Left hindlimb (tissue), 1 donor: ENCODE measurements at places on chromosomes 7 and 10.

GRCh38 chr7:108128514-108128913 lies 1.6 kb downstream of the LAMB4 start:
- no peak for DNase-seq

DNA sequence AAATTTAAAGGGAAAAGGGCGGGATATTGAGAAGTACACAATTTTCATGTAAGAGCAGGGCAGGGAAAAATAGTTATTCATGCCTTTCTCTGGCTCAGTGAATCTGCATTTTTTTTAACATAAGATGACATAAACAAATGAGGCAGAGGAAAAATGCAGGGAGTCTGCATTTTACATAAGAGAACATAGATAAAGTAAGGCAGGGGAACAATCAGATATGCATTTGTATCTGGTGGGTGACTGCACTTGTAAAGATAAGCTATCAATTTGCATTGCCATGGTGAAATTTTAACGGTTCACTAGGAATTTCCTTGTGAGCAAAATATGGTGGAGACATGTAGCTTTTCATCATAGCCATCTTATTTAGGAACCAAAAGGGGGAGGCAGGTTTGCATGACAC lies 33.5 kb downstream of the ALOX5 start:
- no peak for DNase-seq

DNA sequence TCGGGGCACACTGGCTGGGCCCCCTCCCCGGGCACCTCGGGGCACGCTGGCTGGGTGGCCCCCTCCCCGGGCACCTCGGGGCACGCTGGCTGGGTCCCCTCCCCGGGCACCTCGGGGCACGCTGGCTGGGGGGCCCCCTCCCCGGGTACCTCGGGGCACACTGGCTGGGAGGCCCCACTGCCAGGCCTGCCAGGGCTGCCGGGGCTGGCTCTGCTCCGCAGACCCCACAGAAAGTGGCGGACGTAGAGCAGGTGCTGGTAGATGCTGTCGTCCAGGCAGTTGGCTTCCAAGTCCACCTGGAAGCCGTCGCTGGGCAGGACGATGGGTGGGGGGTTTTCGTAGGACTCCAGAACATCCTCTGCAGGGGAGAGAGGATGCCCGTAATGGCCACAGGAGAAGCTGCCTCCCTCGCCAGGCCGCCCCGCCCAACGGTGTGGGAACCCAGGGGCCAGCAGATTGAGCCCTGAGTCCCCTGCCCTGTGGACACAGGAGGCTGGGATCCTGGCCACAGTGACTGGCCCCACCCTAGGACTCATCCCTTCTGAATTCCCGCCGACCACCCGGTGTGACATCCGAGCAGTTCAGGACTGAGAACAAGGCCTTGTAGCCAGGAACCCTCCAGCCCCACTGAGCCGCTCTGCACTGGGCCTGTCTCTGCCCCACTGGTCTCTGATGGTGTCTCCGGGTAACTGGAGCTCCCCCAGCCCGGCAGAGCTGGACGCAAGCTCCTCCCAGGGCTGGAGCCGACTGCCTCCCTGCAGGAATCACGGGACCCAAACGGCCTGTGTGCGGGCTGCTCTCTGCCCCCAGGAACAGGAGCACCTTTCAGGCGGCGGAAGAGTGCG lies 28.2 kb downstream of the AP5Z1 start:
- no peak for DNase-seq

DNA sequence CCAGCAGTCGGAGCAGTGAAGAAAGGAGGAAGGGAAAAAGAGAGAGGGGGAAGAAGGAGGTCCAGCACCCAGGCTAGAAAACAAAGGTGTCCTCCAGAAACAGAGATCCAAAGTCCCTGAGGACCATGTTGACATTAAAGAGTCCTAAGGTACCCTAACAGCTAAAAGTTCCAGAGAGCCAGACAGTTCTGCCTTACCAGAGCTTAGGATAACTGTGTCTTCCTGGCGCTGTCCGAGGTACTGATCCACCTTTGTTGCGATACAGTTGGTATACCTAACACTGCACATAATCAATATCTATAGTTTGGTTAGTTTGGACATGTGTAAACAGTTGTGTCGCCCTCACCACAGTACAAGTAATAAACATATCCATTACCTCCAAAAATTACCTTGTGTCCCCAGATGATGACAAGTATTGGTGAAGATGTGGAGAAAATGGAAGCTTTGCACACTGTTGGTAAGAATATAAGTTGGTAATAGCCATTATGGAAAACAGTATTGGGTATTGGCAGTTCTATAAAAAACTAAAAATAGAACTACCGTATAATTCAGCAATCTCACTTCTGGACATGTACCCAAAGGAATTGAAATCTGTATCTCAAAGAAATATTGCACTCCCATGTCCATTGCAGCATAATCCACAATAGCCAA lies 59.8 kb downstream of the GRID1 start:
- no peak for DNase-seq

DNA sequence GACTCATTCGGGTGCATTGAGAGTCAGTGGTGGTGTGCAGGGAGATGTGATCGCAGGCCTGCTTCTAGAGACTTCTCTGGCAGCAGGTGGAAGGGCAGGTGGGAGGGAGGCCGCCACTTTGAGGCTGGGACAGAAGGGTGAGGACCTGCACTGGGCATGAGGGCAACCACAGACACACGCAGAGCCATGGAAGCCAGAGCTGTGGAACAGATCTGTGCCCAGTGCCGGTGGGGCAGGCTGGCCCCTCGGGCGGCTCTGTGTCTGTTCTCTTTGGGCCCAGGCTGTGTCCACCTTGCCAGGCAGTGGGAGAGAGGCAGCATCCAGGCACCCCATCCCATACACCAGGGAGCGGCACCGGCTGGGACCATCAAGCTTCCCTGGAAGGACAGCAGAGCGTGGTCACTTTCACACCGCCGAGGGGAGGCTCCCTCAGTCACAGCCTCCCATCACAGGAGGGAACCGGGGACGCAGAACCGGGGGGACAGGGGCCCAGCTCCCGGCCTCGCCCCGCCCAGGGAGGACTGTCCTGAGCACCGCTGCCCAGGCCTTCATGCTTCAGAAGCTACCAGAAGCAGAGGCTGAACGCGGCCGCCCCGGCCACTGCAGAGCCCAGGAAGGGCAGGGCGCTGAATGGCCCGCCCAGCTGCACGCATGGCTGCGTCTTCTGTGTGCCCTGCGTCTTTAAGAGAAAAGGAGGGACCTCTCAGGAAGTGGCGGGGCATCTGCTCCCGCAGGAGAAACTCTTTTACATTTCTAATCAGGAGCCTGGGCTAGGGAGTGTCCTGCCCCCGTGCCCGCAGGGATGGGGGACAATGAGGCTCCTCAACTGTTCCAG lies 32.1 kb downstream of the EN2 start:
- no peak for DNase-seq

DNA sequence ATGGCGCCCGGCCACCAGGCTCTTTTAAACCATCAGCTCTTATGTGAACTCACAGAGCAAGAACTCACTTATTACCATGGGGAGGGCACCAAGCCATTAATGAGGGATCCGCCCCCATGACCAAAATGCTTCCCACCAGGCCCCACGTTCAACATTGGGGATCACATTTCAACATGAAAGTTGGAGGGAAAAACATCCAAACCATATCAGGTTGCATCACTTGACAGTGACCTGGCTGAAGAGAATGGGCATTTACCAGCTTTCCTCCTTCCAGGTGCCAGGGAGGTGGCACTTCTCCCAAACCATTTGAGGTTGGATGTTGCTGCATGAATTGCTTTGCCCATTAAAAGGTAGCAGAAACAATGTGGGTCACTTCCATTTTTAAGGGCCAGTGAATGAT lies 115.6 kb upstream of the TNS3 start:
- no peak for DNase-seq

DNA sequence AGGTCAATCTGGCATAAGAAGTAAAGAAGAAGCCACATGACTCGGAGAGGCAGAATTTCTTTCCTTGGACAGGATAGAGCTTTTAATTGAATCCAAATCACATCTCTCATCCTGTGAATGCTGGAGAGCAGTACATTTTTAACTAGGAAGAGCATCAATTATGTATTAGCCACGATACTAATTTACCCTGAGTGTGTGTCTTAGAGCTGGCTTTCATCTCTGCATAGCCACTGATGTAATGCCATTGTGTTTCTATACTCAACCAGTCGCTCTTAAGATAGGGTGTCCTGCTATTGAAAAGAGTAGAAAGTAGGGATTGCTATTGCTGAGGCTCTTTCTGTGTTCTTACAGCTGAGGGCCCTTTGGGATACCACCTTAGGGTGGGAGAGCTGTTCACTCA lies 280.3 kb downstream of the AUTS2 start:
- no peak for DNase-seq

DNA sequence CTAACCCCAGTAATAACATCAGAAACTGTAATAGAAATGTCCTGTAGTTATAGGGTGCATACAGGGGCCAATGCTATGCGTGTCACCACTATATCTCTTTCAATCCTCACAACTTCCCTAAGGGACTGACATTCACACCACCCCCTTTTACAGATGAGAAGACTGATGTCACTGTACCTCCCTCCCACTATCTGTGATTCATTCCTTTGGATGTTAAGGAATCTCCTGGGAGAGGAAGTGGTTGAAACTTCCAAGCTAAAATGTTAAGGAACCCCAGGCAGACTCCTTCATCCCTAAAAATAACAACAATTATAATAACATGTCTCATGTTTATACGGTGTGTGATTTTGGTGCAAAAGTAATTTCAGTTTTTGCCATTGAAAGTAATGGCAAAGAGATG lies 5.4 kb downstream of the COL13A1 start:
- DNase-seq, result no peak

DNA sequence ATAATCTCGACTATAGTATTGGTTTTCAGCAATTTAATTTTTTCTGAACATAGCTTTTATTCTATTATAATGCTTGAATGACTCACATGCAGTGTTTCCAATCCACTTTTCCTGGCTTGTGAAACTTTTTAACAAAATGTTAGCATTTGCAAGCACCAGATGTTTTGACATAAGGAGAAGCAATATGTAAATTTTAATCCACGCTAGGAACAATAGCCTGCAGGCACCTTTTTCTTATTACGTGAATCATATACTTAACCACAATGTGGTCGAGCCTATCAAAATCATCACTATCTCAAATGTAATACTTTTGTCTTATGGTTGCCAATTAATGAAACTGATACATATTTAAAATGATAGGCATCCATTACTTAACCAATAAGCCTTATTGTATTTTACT lies 97.1 kb downstream of the TFEC start:
- DNase-seq, result no peak

- DNase-seq, result no peak
Measured at GRCh38 chr7:51732951-51733350, 416.3 kb upstream of the COBL start.

DNA sequence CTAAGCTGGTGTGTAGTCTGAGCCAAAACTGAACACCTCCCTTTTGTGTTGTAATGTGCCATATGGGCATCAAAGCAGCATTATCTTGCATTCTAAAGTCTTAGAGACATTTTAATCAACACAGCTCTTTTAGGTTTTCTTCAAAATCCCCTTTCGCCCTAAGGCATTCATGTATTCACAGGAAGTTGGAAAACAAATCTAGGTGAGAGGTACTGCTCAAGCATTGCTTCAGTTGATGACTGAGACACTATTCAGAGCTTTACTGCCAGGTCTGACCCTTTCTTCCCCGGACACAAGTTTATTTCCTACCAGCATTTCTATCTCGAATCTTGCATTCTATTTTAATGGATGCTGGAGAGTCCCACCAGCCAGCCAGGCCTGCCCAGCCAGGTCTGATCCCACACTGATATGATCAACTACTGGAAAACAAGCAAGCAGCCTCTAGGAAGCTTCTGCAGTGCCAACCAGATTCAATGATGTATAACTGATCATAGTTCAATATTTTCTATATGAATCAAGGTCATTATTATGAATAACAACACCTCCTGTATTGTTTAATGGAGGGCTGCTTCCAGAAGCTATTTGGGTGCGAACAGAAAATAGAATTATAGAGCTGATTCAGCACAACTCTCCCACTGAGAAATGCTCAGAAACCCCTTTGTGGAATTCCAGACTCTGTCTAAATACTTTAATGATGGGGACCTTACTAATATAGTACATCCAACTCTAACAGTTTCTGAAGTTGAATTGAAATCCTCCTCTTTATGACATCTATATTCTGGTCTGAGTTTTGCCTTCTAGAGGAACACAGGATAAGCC lies 4.0 kb upstream of the BRAF start:
- no peak for DNase-seq

GRCh38 chr10:101895781-101896180 lies 52.2 kb upstream of the KCNIP2 start:
- no peak for DNase-seq
